ENCODE measurements at places on chromosomes 5 and 9.

- H3K36me3 ChIP-seq = no peaks in the 10 kb centered on the region
- H3K4me3 ChIP-seq = no peak overlapping the region
- no peaks in the 10 kb centered on the region for H3K27me3 ChIP-seq
- DNase-seq = no peak
- H3K27ac ChIP-seq = no peak overlapping the region
- peaks cover 24% of the 10 kb centered on the region for H3K4me1 ChIP-seq
Measured at GRCh38 chr5:173881811-173882575, 6.2 kb upstream of the CPEB4 start.

GRCh38 chr9:108612513-108612912, 243.3 kb downstream of the ACTL7B start:
- H3K27me3 ChIP-seq = no peaks in the 10 kb centered on the region
- no peaks in the 10 kb centered on the region for H3K36me3 ChIP-seq
- H3K4me3 ChIP-seq = no peak overlapping the region
- no peaks in the 10 kb centered on the region for H3K4me1 ChIP-seq

GRCh38 chr9:93366119-93366447, 85.4 kb upstream of the FAM120A start:
- no peaks in the 10 kb centered on the region for H3K36me3 ChIP-seq
- no peak overlapping the region for H3K4me3 ChIP-seq
- DNase-seq = no peak
- H3K27me3 ChIP-seq = no peaks in the 10 kb centered on the region
- no peak overlapping the region for H3K27ac ChIP-seq

DNA sequence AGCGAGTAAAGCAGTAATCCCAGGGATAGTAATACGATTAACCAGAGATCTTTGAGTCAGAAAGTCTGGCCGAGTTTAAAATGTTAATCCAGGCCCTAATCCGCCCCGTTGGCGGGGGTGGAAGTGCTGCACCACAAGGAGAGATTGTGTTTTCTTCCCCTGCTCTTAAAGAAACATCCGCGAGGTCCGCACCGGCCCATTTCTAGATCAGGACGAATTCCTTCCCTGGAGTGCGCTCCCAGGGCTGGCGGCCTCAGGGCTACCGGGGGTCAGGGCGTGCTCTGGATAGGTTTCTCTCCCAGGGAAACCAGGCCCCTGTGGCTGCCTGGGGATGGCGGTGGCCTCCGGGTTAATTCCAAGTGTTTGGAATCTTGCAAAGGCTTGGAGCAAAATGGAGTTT, 9.3 kb upstream of the NEUROG1 start:
- no peaks in the 10 kb centered on the region for H3K36me3 ChIP-seq
- H3K27me3 ChIP-seq = peaks cover 6% of the 10 kb centered on the region
- no peak overlapping the region for H3K4me3 ChIP-seq
- no peak for DNase-seq
- H3K27ac ChIP-seq = no peak overlapping the region

DNA sequence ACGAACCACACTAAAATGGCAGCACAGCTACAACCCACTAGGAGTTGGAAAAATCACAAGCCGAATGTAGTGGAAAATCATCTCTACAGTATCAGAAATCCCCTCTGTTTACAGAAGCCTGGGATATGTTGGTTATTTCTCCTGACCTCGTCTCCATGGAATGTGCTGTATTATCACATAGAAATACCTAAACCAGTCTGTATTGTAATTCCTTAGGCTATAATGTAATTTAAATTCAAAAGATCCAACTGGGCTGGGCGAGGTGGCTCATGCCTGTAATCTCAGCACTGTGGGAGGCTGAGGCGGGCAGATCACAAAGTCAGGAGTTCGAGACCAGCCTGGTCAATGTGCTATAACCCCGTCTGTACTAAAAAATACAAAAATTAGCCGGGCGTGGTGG, 244.8 kb upstream of the MPDZ start:
- no peaks in the 10 kb centered on the region for H3K36me3 ChIP-seq
- H3K27me3 ChIP-seq = no peaks in the 10 kb centered on the region
- DNase-seq = no peak

DNA sequence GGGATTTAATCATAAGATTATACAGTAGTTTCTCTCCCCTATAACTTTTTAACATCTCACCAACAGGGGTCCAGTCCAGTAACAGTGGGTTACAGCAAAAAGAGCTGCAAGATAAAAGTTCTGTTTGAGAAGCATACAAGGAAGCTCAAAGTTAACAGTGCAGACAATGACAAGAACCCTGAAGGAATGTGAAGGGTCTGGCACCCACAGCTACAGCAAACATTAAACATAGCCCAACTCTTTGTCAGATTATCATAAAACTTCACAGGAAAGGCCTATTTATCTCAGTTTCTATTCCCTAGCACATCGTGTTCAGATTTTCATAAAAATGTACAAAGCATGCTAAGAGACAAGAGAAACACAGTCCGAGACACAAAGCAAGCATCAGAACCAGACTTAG, 309.4 kb downstream of the DIRAS2 start:
- H3K4me1 ChIP-seq = no peaks in the 10 kb centered on the region
- H3K27me3 ChIP-seq = no peaks in the 10 kb centered on the region
- no peak overlapping the region for H3K27ac ChIP-seq
- H3K36me3 ChIP-seq = no peaks in the 10 kb centered on the region

DNA sequence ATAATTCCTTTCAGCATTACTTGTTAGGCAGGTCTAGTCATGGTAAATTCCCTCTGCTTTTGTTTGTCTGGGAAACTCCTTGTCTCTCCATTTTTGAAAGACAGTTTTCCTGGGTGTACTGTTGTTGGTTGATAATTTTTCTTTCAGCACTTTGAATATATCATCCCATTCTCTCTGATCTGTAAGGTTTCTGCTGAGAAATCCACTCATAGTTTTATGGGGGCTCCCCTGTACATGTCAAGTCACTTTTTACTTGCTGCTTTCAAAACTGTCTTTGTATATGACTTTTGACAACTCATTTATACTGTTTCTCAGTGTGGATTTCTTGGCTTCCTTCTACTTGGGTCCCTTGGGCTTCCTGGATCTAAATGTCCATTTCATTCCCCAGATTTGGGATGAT, 16.5 kb downstream of the MEIKIN start:
- H3K4me1 ChIP-seq = no peaks in the 10 kb centered on the region
- no peaks in the 10 kb centered on the region for H3K27me3 ChIP-seq

DNA sequence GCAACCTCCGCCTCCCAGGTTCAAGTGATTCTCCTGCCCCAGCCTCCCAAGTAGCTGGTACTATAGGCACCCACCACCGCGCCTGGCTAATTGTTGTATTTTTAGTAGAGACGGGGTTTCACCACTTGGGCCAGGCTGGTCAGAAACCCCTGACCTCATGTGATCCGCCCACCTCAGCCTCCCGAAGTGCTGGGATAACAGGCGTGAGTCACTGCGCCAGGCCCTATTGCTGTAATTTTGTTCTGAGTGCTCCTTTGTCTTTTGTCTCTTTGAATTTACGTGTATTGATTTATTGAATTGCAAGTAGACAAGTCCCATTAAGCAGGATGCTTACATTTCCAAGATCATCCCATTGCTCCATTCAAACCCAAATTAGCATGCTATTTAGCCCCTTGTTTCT, 186.7 kb downstream of the MSX2 start:
- no peaks in the 10 kb centered on the region for H3K27me3 ChIP-seq
- H3K27ac ChIP-seq = no peak overlapping the region

GRCh38 chr5:90359073-90359920, 50.3 kb downstream of the CETN3 start:
- no peaks in the 10 kb centered on the region for H3K27me3 ChIP-seq
- no peaks in the 10 kb centered on the region for H3K4me1 ChIP-seq
- H3K36me3 ChIP-seq = no peaks in the 10 kb centered on the region

DNA sequence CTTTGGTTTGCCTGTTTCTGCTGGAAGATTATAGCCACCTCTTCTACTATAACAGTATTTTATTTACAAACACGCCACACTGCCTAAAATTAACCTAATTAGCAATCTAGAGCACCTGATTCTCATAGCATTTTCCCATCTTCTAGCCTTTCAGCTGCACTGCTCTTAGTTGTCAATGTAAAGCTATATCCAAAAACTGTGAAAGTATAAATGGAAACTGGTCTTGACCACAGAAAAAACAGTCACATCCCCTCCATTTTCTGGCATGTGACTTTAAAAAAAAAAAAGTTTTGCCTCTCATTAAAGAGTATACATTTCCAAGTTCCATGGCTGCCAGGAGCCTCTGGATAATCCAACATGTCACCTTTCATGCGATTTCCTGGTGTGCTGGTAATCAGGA, 287.8 kb downstream of the DTWD2 start:
- H3K27ac ChIP-seq = no peak overlapping the region
- no peaks in the 10 kb centered on the region for H3K36me3 ChIP-seq
- no peak overlapping the region for H3K4me3 ChIP-seq
- H3K4me1 ChIP-seq = no peaks in the 10 kb centered on the region

DNA sequence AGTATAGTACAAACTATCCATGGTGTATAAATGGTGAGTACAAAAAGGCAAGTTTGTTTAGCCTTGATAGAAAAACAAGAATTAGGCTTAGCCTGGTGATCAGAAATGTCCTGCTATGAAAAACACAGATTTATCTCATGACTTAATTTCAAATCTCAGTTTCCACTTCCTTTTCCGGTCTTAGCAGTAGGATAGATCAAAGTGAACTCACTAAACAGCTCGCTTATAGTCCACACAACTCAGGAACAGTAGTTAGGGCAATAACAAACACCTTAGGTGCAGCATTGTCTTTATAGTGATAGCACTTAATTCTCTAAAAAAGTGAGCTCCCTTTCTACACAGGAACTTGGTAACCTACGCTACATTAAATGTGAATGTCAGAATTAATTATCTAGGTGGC, 11.4 kb downstream of the GOLGA1 start:
- H3K4me1 ChIP-seq = no peaks in the 10 kb centered on the region
- H3K36me3 ChIP-seq = peaks cover 55% of the 10 kb centered on the region
- no peak overlapping the region for H3K27ac ChIP-seq
- no peaks in the 10 kb centered on the region for H3K27me3 ChIP-seq

DNA sequence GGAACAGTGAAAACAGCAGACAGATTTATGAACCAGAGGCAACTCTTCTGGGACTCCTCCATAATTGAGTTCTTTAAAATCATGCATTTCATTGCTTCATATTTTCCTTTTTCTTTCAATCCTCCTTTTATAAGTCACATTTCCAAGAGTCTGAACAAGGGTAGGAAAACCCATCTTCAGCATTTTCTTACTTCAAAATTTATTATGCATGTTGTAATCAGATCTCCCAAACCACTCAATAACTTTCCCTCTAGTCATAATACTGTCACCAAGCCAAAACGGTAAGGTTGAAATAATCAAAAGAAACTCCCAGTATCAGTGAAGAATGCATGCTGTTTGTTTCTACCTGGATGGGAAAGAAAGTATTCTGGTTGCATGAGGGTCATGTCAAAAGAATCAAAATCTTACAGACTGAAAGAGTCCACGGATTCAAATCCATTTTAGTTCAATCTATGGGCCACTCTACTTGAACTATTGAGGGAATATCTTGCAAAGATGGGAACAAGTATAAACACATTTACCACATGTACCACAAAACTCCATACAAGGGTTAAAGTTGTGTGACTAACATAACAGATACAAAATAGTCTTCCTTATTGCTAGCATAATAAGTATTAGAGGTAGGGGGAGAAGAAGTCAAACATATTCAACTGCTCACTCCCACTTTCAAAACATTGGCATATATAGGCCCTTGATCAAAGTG, 797.3 kb downstream of the MAT2B start:
- H3K27me3 ChIP-seq = no peaks in the 10 kb centered on the region
- no peaks in the 10 kb centered on the region for H3K36me3 ChIP-seq
- H3K4me1 ChIP-seq = no peaks in the 10 kb centered on the region
- no peak for DNase-seq
- no peak overlapping the region for H3K4me3 ChIP-seq

GRCh38 chr9:33110686-33111085, 34.2 kb upstream of the SMU1 start:
- no peak for DNase-seq
- no peaks in the 10 kb centered on the region for H3K4me1 ChIP-seq
- H3K4me3 ChIP-seq = no peak overlapping the region
- H3K36me3 ChIP-seq = peaks cover 44% of the 10 kb centered on the region

GRCh38 chr5:30908356-30908755, 285.1 kb upstream of the CDH6 start:
- H3K27ac ChIP-seq = no peak overlapping the region
- DNase-seq = no peak
- no peak overlapping the region for H3K4me3 ChIP-seq
- H3K36me3 ChIP-seq = no peaks in the 10 kb centered on the region
- H3K4me1 ChIP-seq = no peaks in the 10 kb centered on the region

DNA sequence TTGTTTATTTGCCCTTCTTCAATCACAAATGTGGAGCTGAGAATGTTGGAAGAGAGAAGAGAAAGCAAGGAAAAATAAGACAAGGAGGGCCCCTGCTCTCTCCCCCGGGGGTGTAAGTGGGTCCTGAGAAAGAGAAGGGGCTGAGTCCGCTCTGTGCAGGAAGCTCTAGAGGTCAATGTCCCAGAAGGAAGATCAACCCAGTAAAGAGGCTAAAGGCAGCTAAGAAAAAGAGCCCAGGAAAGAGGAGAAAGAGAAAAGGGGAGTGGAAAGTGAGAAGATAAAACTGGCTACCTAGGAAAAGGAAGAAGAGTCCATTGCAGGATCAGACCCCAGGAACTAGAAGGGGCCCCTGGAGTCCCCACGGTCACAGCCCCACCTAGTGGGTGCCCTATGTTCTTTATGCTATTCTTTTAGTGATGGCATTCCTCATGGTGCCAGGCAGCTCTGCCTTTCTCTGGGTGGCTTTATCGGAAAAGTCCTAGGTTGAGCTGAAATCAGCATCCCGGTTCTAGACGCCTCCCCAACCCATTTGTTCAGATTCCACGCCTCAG, 583.4 kb downstream of the ACTL7B start:
- peaks cover 7% of the 10 kb centered on the region for H3K4me1 ChIP-seq
- no peaks in the 10 kb centered on the region for H3K27me3 ChIP-seq
- no peak overlapping the region for H3K27ac ChIP-seq
- H3K36me3 ChIP-seq = no peaks in the 10 kb centered on the region
- no peak overlapping the region for H3K4me3 ChIP-seq

Measured in right atrium auricular region (tissue), 2 donors.